ENCODE measurements at places on chromosomes 13 and 19.
A peak's percentile ranks its signal among the peaks of the same experiment; 100 is the strongest.

DNA sequence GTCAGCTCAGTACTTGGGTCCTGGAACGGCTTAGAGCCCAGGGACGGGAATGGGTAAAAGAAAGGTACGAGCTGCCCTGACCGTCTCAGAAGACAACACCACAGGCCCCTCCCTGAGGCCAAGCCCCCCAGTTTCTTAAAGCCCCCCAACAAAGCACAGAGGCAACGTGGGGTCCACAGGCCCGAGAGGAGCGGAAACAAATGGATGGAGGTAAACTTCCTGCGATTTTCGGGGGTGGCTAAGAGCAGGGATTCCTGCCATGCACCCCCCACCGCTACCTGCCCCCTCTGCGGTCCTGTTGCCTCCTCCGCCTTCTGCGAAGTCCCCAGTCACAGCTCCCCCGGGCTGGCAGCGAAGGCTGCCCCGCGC lies 48.2 kb downstream of the PTPRS start:
- DNase-seq, result no peak

DNA sequence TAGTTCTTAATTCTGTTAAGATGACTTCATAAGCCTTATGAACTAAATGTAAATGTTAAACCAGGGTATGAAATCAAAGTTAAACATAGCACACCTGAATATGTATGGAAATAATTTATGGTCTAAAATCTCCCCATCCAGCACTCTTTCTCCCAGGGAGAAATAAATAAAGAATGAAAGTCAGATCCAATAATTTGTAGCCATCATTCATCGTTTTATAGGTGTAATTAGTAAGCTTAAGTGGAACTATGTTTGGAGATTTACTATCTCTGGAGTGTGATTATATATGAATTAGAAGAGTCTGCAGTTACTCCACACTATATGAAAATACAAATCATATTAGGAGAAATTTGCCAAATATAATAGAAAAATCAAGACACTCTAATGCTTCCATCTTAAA lies 405.1 kb downstream of the DACH1 start:
- no peak for DNase-seq

- DNase-seq, result no peak
These were observed 27.3 kb upstream of the ZNF254 start for GRCh38 chr19:24059563-24060295.

GRCh38 chr19:8302357-8302691 lies 5.8 kb downstream of the CD320 start:
- DNase-seq, result no peak

DNA sequence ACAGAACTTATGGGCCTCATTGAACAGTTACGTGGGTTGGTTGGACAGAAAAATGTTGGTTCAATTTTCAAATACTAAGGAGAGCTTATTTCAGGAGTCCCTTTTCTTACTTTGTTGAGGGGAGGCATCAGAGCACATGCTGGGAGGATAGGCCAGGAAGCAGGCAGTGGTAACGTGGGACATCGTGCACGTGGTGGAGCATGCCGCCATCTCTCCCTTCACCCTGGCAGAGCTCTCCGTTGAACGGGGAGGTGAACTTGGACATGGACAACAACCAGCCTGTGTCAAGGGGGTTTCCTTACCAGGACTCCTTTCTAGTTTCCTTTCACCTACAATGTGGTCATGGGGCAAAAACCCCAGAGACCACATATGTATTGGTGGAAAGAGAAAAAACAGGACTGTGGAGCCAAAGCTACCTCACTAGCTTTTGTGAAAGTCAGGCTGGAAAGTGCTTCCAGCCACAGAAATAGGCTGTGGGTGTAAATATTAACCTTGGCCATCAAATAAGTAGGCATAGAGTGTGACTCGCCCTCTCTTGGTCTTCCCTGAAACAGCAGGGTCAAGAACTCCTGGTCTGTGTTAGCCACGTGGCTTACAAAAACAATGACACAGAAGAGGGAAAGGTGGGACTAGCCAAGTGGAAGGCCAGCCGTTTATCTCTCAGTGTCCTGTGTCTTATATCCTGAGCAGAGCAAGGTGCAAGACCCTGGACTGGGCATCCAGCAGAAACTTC lies 14.4 kb downstream of the MICOS13 start:
- peak; percentile 19 for DNase-seq

DNA sequence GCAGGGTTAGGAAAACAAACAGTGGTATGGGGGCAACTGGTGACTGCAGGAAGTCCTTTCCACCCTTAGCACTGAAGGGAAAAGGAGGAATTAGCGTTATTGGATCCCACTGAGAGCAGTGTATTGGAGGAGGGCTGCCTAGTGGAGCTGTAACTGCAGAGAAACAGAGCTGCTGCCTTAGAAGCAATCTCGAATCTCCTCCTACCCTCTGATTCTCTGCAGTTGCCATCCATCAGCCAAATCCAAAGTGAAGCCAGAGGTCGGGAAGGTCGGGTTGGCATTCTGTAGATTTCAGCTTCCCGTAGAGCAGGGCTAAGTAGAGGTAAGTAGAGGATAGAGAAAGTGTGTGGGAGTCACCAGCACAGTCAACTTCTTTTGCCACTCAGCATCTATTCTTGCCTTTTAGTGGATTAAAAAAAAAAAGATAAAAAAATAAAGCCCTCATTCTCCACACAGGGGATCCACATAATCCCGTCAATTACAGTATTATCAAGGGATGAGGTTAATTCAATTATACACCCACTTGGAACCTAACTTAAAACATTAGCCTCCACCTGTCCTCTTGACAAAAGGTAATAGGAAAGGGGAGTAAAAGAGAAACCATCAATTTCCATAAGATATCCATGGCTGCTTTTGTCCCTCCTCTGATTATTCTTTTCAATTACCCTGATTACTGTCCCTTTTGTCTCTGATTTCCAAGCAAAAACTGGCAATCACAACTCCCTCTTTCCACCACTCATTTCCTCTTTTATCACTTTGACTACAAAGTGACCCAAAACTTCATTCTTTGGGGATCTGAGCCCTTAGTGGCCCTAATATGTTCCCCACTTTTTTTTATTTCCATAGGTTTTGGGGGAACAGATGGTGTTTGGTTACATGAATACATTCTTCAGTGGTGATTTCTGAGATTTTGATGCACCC lies 234.7 kb downstream of the RBM26 start:
- DNase-seq, result no peak

GRCh38 chr19:6767081-6767356 lies 216 bp downstream of the SH2D3A start:
- no peak for DNase-seq

- peak; percentile 88 for DNase-seq
These were observed 70.8 kb downstream of the NUFIP1 start for GRCh38 chr13:44918326-44919103.

DNA sequence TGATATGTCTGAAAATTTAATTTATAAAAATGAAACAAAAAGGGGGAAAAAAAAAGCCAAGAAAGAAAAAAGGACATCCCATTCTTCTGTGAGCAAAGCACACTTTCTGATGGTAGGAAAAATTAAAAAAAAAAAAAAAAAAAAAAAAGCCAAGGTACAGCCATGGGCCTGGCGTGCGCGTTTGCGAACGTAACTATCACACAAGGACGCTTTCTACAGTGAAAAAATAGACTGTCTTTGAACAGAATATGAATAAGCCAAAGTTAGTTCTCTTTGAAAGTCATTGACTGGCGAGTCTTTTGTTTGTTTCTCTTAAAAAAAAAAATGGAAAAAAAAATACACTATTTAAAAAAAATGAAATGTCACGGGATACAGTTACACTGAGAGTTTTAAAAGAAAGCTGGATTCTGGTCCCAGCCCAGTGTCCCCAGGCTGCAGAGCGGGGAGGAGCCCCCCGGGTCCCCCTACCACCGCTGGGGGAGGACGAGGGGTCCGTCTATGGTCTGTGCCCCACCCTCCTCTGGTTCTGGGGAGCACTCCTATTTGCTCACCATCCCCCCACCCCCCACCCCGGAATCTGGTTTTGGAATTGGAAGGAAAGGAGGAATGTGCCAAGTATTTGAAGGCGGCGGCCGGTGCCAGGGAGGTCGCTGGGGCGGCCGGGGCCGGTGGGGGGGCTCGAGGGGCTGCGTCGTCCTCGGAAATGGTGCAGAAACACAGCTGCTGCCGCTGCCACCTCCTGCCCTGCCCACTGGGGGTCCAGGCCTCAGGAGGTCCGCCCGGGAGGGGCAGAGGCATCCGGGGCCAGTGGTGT lies 134.5 kb downstream of the PTPRS start:
- no peak for DNase-seq

GRCh38 chr13:23990455-23990854 lies 93.2 kb upstream of the C1QTNF9B start:
- DNase-seq, result no peak

DNA sequence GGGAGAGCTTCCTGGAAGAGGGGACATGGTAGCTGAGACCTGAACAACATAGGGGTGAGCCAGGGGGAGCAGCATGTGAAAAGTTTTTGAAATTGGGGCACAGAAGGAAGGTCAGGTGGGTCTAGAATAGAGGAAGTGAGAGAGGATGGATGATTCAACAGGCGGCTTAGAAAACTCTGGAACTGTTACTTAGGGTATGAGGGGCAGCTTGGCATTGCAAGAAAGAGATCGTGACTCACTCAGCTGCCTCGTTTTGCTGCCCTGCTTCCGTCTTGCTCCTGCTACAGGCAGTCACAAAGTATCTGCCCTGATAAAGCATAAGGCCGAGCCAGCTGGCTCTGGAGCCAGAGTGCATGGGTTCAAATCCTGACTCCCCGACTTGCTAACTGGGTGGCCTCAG lies 1.3 kb upstream of the CEACAM20 start:
- no peak for DNase-seq

DNA sequence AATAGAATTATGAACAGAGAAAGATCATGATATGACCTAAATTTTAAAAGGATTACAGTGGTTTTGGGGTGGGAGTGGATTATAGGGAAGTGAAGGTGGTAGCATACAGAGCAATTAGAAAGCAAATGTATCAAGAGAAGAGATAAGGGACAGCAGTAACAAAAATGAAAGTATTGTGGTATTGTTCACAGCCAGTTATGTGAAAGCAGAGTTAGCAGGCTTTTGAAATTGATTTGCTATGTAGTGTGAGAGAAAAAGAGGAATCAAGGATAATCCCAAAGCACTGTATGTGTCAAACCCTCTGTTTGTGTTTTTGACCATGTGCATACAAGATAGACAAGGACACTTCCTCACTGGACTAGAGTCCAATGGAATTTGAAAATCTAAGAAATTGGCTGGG lies 1721.4 kb downstream of the PCDH9 start:
- no peak for DNase-seq

- DNase-seq, result no peak
These were observed 4.9 kb upstream of the TFDP1 start for GRCh38 chr13:113579686-113580085.

DNA sequence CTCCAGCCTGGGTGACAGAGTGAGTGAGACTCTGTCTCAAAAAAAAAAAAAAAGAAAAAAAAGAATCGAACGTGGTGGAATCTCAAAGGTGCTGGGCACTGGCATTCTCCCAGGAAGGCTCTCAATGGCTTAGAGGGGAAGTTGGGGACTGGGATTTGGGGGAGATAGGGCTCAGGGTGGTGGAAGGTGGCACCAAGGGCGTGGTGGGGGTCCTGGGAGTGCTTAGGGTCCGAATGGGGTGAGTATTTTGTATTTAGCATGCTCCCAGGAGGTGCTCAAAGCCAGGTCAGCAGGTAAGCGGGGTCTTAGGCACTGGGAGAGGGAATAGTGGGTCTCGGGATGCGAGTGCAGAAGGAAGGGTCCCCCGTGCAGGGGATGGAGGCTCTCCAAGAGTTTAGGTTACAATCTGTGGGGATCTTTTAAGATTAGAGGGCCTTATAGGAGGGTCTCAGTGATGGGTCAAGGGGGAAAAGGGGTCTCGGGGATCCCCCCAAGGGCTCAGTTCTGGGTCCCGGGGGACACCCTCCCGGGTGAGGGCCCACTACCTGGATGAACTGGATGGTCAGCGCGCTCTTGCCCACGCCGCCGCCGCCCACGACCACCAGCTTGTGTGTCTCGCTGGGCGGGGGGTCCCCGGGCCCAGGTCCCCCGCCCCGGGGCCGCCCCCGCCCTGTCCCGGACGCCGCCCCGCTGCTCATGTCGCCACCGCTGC lies 386 bp downstream of the RRAS start:
- no peak for DNase-seq

DNA sequence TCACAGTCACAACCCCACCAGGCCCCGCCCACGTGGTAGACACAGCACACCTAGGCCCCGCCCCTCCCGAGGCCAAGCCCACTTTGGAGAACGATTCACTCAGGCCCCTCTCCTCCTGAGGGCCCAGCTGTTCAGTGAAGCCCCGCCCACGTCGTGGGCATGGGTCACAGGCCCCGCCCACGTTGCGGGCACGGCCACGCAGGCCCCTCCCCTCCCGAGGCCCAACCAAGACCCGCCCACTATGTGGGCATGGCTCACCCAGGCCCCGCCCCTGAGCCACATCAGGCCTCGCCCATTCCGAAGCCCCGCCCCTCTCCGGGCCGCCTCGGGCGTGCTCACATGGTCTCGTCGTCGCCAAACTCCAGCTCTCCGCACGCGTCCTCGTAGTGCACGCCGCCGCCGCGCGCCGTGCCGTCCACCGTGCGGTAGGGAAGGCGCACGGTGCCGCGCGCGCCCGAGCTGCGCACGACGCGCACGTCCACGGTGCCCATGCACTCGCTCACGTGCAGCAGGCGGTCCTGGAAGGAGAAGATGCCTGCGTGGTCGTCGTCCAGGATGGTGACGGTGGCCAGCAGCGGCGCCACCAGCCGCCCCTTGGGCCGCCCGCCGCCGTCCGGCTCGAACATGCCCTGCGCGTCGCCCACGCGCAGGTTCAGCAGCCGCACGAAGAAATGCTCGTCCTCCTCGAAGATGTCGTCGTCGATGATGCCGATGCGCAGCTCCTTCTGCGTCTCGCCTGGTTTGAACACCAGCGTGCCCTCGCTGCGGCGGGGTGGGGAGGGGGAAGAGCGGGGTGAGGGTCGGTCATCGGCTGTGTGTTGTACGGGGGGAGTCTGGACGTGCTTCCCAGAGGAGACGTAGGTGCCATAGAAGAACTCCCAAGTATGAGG lies 24.0 kb downstream of the SLC8A2 start:
- no peak for DNase-seq

GRCh38 chr13:109704771-109705635 lies 81.4 kb downstream of the IRS2 start:
- no peak for DNase-seq

- DNase-seq, result no peak
These were observed 7.6 kb downstream of the EFNB2 start for GRCh38 chr13:106527826-106528225.

GRCh38 chr19:46785054-46785979 lies 3.1 kb downstream of the SLC1A5 start:
- no peak for DNase-seq

DNA sequence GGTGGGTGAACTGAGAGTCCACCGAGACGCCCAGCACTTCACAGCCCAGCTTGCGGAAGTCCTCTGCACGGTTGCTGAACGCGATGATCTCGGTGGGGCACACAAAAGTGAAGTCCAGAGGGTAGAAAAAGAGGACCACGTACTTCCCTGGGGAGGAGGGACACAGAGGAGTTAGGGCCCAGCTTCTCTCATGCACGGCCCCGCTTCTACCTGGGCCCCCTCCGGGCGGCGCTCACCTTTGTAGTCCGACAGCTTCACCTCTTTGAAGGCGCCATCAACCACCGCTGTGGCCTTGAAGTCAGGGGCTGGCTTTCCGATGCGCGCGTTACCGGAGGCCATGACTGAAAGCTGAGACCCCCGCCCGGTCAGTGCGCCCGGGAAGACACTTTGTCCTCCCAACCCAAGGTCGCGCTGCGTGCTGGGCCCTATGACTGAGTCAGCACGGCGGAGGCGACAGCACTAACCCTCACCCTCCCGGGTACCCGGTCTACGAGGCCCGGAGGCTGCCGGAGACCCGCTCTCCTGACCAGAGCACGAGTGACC lies 606 bp downstream of the PRDX2 start:
- DNase-seq, result no peak

GRCh38 chr13:30718661-30719524 lies 16.4 kb upstream of the ALOX5AP start:
- DNase-seq, result peak; percentile 64

- DNase-seq, result no peak
These were observed 1.8 kb upstream of the RNASEH2B start for GRCh38 chr13:50907781-50908180.

All from astrocyte of the cerebellum (primary cell).